ENCODE measurements at places on chromosomes 2 and 18. TPM values are rescaled to one million over a fixed set of nuclear protein-coding genes. Genes with fewer than 3 reads are reported as not detected.

The FRZB gene
- 0.53 TPM for total RNA-seq

The RPRM gene
- 0.95 TPM for total RNA-seq

- DNase-seq: no peak
These were observed 90.1 kb upstream of the LGALSL start for GRCh38 chr2:64363848-64364247.

DNA sequence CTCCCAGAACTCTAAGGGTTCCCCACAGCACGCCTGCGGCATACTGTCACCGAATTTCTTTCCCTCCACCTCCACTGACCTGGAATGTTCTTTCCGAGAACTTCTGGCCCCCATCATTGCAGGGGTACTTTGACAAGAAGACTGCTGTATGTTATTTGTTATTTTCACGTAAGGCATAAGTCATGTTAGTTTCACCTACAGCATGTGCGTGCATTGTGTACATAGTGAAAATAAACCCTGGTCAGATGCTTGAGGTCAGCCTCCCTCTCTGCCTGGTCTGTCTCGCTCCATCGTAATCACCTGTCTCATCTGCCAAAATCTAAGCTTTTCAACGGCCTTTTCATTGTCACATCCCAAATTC is 4.1 kb downstream of the ABCG8 start:
- DNase-seq: no peak

DNA sequence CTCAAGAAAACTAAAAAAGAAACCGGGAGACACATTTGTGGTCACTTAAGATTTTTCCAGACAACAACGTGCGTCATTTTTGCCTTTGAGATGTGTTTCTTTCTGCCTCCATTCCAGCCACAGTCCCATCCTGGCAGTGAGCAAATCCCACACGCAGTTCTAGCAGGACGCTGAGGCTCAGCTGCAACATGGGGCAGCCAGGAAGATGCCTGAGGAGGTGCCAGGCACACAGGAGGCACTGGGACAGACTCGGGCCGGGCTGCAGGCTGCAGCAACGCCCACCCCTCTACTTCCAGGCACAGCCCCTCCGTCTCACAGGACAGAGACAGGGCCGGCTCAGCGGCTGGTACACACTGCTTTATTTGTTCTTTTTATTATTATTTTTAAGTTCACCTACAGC is 13.1 kb downstream of the KLF11 start:
- DNase-seq: no peak

- no peak for DNase-seq
These were observed 96.6 kb upstream of the RND3 start for GRCh38 chr2:150584081-150584480.

The PAX3 gene
- total RNA-seq: not detected

The CXCR1 gene
- total RNA-seq: not detected

Data from esophagus squamous epithelium (tissue), 5 donors.